Hematopoietic multipotent progenitor cell treated with erythropoietin and hydrocortisone succinate and interleukin-3 and kit ligand, for 17 days (in vitro differentiated cells): ENCODE measurements at places on chromosomes 11 and 22.

DNA sequence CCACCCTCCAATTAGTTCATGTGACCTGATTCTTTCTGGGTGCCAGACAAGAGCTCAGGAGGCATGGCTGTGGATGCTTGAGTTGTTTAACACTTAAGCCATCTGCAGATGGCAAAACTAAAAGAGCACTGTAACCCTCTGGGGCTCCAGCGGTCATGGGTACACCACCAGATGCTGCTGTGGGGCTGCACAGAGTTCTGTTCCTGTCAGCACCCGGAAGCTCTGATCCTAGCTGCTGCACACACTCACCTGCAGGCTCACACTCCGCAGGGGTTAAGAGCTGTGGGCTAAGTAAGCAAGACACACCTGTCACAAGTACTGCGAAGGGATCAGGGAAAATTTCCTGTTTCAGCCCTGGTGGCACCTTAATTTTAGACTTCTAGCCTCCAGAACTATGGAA, 307.8 kb downstream of the C11orf87 start:
- no peak for DNase-seq

GRCh38 chr11:130163346-130164220, 4.0 kb downstream of the ST14 start:
- no peak for DNase-seq

DNA sequence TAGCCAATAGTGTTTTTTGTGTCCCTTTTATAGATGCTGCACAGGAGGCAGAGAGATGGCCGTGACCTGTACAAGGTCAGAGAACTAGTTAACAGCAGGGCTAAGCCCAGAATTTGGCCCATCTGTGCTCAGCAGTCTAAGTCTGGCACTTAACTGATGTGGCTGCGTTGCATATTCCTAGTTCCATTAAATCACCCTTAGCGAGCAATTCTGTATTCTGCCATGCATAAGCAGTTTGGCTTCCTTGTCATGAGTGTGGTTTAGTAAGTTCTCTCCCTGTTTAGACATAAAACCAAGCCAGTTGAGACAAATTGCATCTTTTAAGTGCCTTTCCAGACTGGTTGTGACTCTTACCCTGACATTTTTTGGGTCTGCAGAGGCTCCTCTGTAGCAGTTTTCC, 230.6 kb upstream of the TENM4 start:
- no peak for DNase-seq

- no peak for DNase-seq
These were observed 212.6 kb upstream of the NAV2 start for GRCh38 chr11:19499999-19500398.

- no peak for DNase-seq
These were observed 88.2 kb upstream of the LDLRAD3 start for GRCh38 chr11:35855671-35856070.

DNA sequence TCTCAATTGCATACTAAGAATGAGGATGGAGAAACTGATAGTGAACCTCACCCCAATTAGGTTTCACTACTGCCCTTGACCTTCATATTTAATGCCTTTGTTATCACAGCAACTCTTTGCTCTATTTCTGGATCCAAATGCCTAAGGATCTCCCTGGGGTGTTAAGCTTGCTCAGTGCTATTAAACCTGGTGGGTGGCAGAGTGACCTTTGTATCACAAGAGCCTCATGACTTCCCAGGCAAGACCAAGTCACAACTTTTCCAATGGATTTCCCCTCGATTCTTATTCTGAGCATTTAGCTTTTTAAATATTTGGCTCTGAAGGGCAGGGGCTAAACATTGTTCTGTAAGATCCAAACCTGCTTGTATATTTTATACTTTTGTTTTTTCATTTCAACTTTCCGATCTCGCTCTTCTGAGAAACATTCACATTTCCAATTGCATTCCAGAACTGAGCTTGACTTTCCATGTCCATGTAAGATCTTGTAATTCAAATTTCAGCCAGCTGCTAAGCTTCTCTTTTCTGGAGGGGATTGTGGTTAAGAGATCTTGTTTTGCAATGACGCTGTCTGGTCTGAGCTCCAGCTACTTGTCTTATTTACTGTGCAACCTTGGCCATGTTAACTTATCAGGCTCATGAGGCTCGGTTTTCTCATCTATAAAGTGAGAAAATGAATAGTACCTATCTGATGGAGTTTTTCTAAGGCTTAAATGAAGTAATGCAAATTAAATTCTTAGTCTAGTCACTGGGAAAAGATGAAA, 6.4 kb upstream of the EHF start:
- no peak for DNase-seq

DNA sequence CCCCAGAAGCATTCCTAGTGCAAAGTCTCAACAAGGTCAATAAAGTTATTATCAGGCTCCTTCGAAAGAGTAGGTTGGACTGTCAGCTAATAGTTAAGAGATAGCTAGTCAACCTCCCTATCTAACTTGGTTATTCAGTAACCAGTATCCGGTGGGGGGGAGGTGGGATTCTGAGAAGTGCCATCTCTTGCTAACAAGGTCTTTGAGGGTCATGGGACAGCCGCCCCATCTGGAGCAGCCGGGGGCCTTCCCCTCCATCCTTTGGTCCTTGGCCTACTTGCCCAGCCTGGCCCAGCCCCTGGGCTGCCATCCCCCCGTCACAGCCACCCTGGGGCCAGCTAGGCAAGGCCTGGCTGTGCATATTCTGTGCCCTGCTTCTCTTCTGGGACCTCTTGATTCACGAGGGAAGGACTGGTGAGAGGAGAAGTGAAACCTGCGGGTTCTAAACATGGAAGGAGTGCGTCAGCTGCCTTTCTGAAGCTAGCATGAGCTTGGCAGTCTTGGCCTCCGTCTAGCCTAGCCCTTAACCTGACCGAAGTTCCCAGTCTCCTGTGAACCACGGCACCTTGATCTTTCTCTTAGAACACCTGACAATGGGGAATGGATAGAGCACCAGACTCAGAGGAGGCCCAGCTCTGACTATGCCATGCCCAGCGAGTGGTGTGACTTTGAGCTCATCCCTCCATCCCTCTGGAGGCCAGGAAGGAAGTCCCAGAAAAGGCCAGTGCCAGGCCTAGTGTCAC, 9.3 kb downstream of the SLC37A2 start:
- DNase-seq, result no peak

DNA sequence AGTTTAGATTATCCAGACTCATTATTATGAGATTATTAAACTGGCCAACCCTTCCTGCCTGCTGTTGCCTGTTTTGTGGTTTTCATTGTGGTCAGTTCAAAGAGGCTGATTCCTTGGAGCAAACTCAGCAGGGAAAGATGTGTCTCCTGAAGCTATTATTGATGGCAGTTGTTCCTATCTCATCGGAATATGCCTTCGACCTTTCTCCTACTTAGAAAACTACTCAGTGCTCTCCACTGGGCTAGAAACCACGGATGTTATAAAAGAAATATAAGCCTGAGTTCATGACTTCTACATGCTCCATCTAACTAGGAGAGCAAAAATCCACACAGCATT, 80.2 kb upstream of the NAV2 start:
- DNase-seq, result no peak

- DNase-seq, result no peak
These were observed 6.6 kb downstream of the HSPA8 start for GRCh38 chr11:123055191-123055901.

DNA sequence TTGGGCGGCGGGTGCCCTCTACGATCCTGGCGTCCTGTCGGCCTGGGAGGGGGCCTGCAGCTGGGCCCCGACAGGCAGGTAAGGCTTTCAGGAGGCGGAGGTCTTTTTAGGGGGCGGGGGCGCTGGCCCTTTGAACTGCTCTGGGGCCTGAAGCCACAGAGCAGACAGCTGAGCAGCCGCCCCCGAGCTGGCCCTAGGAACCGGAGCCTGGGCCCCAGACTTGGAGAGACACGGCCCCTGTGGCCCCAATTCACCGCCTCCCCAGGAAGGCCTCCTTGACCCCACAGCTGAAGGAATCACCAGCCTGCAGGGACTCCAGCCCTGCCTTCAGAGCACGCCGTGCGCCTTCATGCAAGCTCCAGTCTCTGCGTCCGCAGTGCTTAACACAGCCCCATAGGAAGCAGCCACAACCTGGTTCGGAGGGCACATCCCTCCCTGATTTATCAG, 618 bp upstream of the CERK start:
- no peak for DNase-seq

DNA sequence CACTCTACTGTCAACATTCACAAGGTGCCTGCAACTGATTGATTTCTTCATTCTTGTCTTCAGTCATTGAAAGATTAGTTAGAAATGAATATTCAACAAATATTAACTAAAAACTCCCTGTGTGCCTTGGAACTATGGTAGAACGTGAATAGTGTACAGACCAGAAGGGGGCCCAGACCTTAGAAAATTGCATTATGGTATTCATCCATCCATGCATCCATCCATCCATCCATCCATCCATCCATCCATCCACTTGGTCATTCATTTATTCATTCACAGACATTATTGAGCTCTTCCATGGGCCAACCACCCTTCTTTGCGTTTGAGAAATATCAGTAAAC, 10.2 kb upstream of the ACCSL start:
- no peak for DNase-seq

DNA sequence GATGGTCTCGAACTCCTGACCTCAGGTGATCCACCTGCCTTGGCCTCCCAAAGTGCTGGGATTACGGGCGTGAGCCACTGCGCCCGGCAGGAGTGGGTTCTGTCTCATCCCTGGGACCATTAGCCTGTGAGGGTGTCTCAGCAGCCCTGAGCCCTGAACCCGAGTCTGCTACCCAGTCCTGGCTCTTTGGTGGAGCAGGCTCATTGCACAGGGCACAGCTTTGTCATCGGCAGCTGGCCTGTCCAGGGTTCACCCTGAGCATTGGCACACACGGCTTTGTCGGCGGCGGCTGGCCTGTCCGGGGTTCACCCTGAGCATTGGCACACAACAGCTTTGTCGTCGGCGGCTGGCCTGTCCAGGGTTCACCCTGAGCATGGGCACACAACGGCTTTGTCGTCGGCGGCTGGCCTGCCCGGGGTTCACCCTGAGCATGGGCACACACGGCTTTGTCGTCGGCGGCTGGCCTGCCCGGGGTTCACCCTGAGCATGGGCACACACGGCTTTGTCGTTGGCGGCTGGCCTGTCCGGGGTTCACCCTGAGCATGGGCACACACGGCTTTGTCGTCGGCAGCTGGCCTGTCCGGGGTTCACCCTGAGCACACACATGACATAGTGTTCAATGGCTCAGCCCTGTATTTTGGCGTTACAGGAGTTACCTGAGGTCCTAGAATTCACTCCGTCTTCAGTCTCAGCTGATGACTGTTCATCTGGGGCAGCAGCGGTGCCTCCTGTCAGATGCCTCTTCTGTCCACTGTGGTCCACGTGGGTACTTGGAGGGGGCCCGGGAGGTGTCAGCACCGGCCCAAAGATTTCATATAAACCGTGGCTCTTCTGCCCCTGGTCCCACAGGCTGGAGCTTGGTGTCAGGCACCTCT, 1082.5 kb downstream of the BRD1 start:
- DNase-seq, result no peak

DNA sequence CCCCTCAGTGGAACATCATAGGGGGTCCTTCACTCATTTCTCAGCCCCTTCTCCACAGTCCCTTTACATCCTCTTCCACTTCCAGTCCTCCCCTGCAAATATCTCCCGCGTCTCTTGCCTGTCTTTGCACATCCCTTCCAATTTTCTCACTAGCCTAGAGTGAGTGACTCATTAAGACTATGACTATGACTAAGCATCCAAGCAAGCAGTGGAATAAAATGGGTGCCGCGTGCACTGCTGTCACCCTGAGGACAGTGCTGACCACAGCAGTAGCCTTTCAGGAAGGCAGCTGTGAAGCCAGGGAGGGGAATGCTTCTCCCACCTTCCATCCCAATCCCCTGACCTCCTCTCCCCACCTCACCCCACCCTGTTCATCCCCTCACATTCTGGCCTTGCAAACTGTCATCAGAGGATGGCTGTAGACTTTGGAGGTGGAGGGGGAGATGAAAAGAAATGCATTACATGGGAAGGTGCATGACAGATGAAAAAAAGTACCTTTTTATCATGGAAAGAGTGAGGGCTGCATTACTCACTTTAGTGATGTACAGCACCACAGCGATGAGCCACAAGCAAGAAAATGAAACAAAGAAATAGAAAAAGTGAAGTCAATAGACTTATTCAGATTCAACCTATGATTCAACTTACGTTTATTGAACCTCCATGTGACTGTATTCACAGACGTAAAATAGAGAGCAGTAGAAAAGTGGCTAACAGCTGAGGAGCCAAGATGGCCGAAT, 948.2 kb downstream of the NTM start:
- DNase-seq, result no peak

- DNase-seq, result peak; percentile 69
These were observed at the start of gene FAM111A for GRCh38 chr11:59142530-59143507. FAM111A (plus strand) TSS chr11:59142856; CDS start chr11:59148873, 6,017 bp downstream.

DNA sequence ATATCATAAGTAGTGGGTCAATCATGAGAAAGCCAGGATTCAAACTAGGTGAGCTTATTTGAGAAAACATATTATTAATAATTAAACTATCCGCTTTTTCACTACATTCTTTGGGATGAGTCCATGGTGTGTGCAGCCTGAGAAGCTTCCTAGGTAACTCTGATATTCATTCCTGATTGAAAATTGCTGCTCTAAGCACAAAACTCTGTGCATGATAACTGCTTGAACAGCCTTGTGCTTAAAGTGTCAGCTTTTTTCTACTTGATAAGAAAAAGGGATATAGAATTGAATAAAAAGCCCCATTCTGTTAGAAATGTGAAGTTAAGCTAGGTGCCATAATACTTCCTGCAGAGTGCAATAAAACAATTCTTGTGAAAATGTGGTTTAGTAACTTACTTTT, 343.5 kb upstream of the LUZP2 start:
- DNase-seq, result no peak

DNA sequence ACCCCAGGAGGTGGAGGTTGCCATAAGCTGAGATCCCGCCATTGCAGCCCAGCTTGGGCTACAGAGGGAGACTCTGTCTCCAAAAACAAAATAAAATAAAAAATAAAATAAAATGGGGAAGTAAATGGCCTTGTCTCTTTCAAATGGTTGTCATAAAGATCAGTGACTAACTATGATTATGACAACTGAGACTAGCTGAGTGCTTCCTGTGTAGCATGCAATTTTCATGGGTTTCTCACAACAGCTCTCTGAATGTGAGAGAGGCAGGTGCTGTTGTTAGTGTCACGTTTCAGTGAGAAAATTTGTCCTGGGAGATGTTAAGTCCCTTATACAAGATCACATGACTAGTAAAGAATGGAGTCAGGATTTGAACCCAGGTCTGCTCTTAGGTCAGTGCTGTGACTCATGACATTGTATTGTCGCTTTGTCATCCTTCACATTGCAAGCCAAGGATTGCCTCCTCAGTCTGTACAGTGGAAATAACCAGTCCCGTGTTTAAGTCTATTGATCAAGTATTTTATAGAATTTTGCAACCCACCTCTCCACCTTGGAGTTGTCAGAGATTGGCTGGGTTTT, 163.3 kb upstream of the CCDC90B start:
- no peak for DNase-seq

DNA sequence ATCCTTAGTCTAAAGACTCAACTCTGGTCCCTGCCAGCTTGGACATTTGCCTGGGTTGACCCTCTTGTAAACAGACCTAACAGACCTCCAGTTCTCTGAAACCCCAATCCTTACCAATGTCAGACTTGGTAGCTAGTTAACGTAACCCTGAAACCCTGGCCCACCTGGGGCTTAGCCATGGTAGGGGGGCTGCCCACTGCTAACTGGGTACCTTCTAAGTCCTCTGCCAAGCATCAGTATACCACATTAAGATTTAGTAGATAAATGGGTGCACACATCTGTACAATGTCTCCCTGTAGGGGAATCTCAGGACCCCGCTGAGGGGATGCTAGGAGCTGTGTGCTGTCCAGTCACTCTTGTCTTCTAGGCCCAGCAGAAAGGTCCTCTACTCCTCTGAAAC, 29.9 kb upstream of the TH start:
- no peak for DNase-seq
